ENCODE measurements at places on chromosomes 3 and 15. TPM values are rescaled to one million over a fixed set of nuclear protein-coding genes. Genes with fewer than 3 reads are reported as not detected.

The CA12 gene
- 0.32 TPM for total RNA-seq

The FSD2 gene
- total RNA-seq, result not detected

DNA sequence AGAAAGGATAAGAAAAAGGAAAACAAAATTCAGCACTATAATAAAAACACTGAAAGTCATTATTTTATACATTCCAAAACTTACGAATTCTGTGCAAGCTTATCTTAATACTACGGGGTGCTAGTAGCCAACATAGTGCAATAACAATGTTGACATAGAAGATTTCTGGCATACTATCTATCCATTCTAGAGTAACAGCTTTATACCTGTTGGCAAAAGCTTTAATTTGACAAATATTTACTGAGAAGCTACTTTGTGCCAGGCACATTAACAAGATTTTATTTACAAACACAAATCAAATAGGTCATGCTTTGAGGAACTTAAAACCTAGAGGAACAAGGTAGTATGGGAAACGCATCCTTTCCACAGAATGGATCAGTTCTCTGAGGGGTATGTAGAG, 1.1 kb downstream of the ACKR4 start:
- H3K4me1 ChIP-seq, result no peaks in the 10 kb centered on the region
- H3K36me3 ChIP-seq, result peaks cover 33% of the 10 kb centered on the region
- H3K4me3 ChIP-seq, result no peak overlapping the region

DNA sequence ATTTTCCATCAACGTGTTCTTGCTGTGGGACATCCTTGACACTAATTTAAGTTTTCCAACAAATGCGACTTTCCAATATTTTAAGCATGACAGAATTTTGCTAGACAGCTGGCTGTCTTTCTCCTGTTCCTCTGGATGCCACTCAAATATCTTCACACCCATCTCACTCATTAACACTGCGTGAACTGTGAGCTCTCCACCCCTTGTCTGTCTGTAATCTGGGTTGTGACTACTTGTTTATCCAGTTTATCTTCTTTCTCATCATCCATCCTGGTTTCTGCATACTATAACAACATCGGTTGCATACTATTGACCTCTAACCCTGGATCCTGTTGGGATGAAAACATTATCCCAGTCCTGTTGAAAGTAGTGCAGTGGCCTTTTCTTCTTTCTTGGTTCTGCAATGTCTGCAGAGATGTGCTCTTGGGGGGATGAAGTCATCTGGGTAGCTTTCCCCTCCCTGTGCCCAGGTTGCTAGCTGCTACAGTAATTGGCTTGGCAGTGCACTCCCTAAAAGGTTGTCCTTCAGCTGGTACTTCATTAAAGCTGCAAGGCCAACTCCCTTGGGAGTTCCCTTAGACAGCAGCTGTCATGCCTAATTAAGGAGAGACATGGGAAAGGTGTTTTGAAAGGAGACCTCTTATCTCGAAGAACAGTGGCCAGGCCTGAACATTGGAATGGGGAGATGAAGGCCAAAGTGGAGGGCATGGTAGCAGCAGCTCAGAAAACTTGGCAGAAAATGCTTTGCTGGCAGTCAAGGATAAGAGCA, 24.7 kb downstream of the KAT2B start:
- H3K27me3 ChIP-seq, result no peaks in the 10 kb centered on the region
- no peak for DNase-seq
- no peak overlapping the region for H3K27ac ChIP-seq
- H3K4me3 ChIP-seq, result no peak overlapping the region
- H3K4me1 ChIP-seq, result peaks cover 45% of the 10 kb centered on the region
- peaks cover 6% of the 10 kb centered on the region for H3K36me3 ChIP-seq

The CFAP20DC gene
- total RNA-seq, result 2.7 TPM

The AMOTL2 gene
- 0.32 TPM for total RNA-seq

- H3K36me3 ChIP-seq, result peaks cover 2% of the 10 kb centered on the region
- H3K27ac ChIP-seq, result no peak overlapping the region
- H3K27me3 ChIP-seq, result peaks cover 26% of the 10 kb centered on the region
- no peaks in the 10 kb centered on the region for H3K4me1 ChIP-seq
Measured at GRCh38 chr15:62403164-62403809, 238.2 kb upstream of the C2CD4B start.

The DNAH12 gene
- total RNA-seq, result not detected

DNA sequence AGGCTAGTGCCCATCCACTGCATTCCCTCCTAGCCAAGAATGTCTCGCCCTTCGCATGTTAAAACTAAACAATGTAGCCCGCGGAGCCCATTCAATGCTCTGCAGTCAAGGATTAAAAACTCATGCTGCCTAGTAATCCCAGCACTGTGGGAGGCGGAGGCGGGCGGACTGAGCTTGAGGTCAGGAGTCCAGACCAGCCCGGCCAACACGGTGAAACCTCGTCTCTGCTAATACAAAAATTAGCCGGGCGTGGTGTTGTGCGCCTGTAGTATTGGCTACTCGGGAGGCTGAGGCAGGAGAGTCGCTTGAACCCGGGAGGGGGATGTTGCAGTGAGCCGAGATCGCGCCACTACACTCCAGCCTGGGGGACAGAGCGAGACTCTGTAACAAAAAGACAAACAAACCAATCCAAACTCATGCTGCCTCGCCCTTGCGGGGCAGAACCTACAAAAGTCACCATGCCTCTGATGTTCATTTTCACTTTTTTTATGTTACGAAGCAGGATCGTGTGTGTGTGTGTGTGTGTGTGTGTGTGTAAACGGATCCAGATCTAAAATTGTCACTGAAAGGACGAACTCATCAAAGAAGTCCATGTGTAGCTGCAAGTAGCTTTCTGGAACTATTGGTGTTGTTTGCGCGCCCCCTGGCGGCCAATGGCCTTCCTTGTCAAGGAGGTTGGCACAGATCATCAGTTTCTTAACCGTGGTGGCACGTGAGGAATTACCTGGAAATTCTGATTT, 54.8 kb upstream of the SPESP1 start:
- DNase-seq, result peak; percentile 96
- H3K27ac ChIP-seq, result no peak overlapping the region
- H3K27me3 ChIP-seq, result peaks cover 20% of the 10 kb centered on the region
- peaks cover 3% of the 10 kb centered on the region for H3K4me1 ChIP-seq
- H3K36me3 ChIP-seq, result no peaks in the 10 kb centered on the region

DNA sequence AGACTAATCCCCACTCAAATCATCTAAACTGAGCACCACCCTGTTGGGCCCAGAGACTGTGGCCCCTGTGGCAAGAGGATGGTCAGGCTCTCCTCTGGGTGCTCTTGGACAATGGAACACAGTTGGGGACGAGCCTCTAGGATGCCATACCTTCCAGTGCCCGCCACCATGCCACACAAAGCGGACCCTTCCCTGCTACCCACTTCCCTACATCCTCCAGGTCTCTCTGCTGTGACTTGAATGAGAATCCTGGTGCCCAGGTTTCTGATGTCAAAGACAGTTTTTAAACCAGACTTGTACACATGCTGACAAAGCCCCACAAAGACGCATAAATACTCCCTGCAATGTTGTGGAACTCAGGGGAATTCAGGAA, 4.7 kb downstream of the CCDC51 start:
- H3K4me1 ChIP-seq, result peaks cover 25% of the 10 kb centered on the region
- H3K27ac ChIP-seq, result no peak overlapping the region
- no peak for DNase-seq

The PAQR9 gene
- total RNA-seq, result not detected

The CCDC14 gene
- total RNA-seq, result 35.4 TPM

DNA sequence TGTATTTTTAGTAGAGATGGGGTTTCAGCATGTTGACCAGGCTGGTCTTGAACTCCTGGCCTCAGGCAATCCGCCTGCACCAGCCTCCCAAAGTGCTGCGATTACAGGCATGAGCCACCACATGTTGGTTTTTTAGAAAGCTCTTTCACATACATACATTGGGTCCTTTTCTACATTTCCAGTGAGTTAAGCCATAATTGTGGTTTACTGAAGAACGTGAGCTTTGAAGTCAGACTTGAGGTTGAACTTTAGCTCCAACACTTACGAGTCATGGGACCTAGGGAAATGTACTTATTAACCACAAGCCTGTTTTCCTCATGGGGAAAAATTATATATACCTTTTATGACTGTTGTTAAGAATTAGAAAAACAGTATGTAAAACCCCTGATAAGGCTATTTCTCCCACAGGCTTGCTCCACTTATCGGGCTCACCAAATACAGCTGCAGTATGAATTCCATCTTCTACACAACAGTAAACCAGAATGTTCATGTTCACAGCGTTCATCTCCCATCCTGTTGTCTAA, 39.0 kb downstream of the GPR160 start:
- H3K36me3 ChIP-seq, result peaks cover 14% of the 10 kb centered on the region
- DNase-seq, result no peak
- H3K4me3 ChIP-seq, result no peak overlapping the region
- no peak overlapping the region for H3K27ac ChIP-seq
- no peaks in the 10 kb centered on the region for H3K27me3 ChIP-seq
- H3K4me1 ChIP-seq, result peaks cover 6% of the 10 kb centered on the region

The EOMES gene
- total RNA-seq, result 0.25 TPM

DNA sequence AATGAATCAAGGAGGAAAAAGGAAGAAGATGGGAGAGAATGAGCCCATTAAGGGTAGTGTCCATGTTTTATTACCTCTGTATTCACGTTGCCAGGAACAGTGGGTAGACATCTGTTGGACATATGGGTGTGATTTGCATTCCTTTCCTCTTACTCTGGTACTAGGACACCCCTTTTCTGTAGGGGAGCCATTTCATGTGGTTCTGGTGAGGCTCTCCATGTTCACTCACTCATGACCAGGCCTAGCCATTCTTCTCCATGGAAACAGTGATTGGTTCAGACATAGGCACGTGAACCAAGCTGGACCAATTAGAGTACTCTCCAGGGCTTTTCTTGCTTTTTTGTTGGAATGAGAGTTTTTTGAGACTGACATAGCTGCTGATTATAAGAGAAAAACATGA, 39.6 kb upstream of the PDCD6IP start:
- H3K27me3 ChIP-seq, result no peaks in the 10 kb centered on the region
- H3K4me3 ChIP-seq, result no peak overlapping the region
- no peak overlapping the region for H3K27ac ChIP-seq
- DNase-seq, result no peak

The RTP3 gene
- total RNA-seq, result not detected

DNA sequence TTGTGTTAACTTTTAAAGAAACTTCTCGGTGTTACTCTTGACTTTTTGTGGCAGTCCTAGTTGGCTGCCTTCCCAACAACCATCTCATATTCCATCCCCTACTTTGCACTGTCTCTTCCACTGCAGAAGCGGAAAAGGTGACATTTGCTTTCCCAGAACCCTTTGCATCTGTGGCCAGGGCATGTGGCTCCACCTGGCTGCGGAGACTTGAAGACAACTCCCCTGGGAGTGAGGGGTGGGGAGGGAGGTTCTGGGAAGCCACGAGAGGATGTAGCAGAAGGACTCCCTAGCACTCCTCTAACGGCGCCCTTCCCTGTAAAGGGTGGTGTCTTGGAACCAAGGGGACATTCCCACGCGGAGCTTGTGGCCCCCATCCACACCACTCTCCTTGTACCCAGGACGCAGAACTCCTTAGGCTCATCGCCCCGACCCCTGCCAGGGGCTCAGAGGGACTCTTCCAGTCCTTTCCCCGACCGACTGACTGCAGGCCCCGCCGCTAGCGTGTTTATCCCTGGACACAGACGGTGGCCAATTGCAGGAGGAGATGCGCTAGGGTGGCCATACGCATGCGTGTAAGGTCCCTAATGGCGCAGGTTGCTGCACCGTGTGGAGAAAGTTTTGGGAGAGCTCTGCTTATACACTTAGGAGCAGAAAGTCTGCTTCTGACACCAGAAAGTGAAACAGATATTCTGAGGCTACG, 33.2 kb upstream of the SECISBP2L start:
- no peaks in the 10 kb centered on the region for H3K36me3 ChIP-seq
- H3K27ac ChIP-seq, result no peak overlapping the region
- H3K4me3 ChIP-seq, result no peak overlapping the region
- no peak for DNase-seq

- peaks cover 32% of the 10 kb centered on the region for H3K4me1 ChIP-seq
- H3K27me3 ChIP-seq, result no peaks in the 10 kb centered on the region
- DNase-seq, result no peak
- H3K4me3 ChIP-seq, result no peak overlapping the region
- peaks cover 3% of the 10 kb centered on the region for H3K36me3 ChIP-seq
- H3K27ac ChIP-seq, result no peak overlapping the region
Measured at GRCh38 chr3:17745894-17746293, 3.5 kb upstream of the TBC1D5 start.

The ARHGAP11A gene
- total RNA-seq, result 155 TPM

- no peak overlapping the region for H3K4me3 ChIP-seq
- DNase-seq, result no peak
Measured at GRCh38 chr3:44117239-44117638, 124.4 kb upstream of the TOPAZ1 start.

DNA sequence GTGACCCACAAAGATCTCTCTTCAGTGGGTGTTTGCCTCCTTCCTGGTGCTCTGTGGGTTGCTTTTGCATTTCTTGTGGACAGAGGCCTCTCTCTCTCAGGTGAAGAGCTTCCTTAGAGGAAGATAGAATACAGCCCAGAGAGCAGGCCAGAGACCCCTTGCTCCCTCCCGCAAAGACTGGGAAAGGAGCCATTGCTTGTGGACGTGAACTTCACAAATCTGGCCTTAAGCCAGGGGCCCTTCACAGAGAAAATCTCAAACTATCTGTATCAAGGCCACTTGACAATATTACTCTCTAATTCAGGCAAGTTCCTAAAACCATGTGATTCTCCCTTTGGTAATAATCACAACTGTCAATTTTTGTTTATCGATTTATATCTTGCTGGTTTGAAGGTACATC, 30.4 kb upstream of the CLK3 start:
- H3K27me3 ChIP-seq, result no peaks in the 10 kb centered on the region
- no peak overlapping the region for H3K27ac ChIP-seq
- DNase-seq, result no peak
- H3K4me3 ChIP-seq, result no peak overlapping the region
- no peaks in the 10 kb centered on the region for H3K4me1 ChIP-seq
- H3K36me3 ChIP-seq, result peaks cover 12% of the 10 kb centered on the region

DNA sequence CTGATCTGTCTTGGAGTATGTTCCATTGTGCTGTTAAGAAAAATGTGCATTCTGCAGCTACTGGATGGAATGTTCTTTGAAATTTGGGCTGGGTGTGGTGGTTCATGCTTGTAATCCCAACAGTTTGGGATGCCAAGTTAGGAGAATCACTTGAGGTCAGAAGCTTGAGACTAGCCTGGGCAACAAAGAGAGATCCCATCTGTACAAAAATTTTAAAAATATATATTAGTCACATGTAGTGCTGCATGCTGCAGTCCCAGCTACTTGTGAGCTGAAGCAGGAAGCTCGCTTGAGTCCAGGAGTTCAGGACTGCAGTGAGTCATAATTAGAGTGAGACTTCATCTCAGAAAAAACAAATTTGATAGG, 62.8 kb upstream of the PLSCR4 start:
- no peaks in the 10 kb centered on the region for H3K36me3 ChIP-seq
- no peaks in the 10 kb centered on the region for H3K27me3 ChIP-seq
- H3K4me3 ChIP-seq, result no peak overlapping the region
- no peaks in the 10 kb centered on the region for H3K4me1 ChIP-seq

DNA sequence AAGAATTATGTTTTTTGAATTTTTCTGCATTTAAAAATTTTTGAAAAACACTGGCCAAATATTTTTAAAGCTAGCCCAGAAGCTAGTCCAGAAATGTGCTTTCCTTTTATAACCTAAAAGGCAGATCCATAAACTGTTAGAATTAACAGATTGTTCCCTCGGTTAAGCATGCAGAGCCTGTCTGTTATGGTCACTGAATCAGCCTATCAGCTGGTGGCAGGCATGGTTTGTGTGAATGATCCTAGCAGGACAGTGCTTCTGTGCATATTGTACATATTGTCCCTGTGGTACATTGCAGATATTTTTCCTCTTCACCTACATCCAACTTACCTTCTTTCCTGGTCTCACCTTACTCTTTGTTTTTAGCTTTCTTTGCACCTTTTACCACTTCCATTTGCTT, 53.3 kb downstream of the RARB start:
- H3K27ac ChIP-seq, result no peak overlapping the region
- peaks cover 5% of the 10 kb centered on the region for H3K27me3 ChIP-seq
- no peak overlapping the region for H3K4me3 ChIP-seq
- H3K36me3 ChIP-seq, result no peaks in the 10 kb centered on the region
- no peaks in the 10 kb centered on the region for H3K4me1 ChIP-seq
